ENCODE measurements at places on chromosomes 5 and 9.
A peak's percentile ranks its signal among the peaks of the same experiment; 100 is the strongest.

- no peak for DNase-seq
Observed at GRCh38 chr9:109904666-109905065, 124.7 kb downstream of the PALM2AKAP2 start.

DNA sequence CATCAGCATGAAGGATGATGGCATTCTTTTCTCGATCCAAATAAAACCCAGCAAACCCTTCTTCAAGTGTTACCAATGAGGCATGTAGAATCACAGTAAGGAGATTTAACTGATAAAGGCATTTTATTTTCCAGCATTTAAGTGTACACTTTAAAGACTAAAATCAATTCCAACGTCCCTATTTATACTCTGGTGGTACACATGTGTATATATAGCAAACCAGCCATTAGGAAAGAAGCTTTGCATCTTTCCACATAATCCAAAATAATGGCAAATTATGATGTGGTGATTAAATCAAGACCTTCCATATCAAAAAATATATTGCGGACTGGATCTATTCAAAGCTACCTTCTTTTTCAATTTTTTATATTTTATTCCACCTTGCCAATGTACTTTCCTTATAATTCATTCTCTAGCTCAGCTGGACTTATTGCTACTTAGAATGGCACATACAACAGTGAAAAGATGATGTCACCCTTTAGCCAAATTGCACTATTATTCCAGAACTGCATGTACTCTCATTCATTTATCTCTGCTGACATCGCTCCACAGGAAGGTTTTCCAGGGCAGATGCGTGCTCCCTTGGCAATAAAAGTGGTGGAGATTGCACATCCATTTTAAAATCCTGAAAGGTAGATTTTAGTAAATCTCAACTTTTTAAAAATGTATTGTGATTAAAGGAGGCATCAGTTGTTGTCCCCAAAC is 63.3 kb upstream of the SLC30A5 start:
- no peak for DNase-seq

GRCh38 chr5:51518607-51519006 is 135.4 kb downstream of the ISL1 start:
- DNase-seq = no peak

DNA sequence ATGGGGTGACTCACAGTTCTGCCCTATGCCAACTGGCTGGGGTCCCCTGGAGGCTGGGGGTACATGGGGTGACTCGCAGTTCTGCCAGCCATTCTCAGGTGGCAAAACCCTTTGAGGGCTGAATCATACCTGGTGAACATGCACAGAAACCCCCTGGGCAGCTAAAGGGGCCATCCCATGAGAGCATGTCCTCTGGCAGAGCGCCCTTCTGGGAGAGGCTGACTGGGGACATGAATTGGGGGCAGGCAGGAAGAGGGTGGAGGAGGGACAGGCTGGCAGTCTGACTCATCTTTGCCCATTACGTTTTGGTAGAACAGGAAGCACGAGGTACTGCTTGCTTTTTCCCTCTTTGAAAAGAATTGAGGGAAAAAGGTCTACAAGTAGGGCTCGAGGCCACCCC is 16.7 kb downstream of the TRAF1 start:
- DNase-seq = peak; percentile 64

DNA sequence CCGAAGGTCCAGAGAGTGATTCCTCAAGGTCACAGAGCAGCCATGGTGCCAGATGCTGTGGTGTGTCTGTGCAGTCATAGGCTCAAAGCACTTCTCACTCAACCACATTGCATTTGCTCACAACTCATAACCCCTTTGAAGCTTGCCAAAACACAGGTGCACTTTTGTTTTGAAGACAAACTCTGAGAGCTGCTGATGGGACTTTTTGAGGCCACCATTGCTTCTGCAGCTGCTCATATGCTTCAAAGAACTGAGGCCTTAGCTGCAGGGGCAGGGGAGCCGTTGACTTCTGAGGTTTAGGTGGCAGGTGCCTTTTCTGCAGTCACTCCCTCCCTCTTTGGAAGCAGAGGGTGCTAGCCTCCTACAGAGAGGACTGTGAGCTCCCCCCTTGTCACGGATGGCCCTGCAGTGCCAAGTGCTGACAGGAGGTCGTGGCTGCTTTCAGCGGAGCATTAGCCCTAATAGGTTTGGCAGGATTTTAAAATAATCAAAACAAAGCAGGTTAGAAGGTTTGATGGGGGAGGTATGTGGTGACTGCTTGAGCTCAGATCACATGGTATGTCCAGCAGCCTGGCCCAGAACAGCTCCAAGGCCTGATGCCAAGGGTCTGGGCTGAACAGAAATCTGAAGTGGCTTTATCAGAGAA is 232.1 kb downstream of the MAN2A1 start:
- peak; percentile 14 for DNase-seq

DNA sequence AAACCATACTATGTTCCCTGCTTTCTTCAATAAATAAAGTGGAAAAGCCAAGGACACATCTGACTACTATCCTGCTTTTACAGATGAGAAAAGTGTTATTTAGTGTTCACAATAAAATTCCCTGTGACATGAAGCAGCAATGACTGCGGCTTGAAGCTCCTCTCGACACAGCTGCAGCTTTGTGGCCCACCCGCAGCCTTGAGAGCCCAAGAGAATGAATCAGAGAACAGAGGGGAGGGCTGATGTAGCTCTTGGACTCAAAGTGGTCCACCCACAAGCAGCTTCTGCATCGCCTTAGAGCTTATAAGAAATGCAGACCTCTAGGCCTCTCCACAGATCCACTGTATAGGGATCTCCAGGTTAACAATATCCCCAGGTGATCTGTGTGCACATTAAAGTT is 181.3 kb upstream of the GNA14 start:
- no peak for DNase-seq

DNA sequence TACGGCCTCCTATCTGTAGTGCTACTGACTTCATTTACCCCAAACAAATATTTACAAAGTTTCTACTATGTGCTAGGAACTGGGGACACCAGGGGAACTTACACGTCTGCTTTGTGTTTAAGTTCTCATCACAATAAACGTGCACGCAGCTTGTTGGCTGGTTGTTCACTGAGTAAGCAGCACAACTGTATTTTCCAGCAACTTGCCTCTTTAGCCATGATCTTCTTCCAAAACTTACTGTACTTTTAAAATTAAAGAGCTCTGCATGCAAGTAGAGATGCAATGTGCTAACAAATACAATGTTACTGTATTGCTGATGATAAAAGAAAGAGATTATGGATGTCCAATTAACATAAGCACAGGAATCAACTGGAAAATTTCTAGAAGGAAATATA is 62.8 kb downstream of the RAPGEF1 start:
- no peak for DNase-seq

DNA sequence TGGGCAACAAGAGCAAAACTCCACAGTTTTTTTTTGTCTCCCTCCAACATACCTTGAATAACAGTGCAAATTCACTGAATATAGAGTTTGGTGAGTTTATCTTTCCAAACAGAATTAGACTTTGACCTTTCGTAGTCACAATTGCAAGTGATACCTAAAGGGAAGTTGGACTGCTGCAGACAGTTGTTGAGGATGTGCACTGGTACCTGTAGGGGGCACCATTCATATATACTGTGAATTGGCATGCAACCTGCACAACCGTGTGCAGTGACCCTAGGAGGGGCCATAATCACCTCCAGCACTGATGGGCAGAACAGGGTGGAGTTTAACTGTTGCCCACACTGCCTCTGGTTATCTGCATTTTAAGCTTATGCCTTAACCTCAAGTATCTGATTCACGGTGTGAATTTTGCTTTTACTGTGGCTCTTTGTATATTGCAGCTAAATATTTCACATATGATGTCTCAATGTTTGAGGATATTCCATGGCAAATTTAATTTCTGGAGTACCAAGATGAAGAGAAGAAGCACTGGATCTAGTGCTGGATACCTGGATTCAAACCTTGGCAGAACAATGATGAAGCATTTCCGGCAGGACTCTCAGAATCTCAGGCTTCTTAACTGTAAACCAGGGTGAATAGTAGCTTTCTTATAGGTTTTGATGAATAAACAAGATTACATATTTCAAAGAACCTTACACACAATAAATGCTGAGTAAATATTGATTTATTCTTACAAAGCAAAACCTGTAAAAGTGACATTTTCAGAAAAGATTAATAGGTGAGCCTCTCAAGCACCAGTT is 144.3 kb downstream of the ACTBL2 start:
- DNase-seq = no peak
